ENCODE measurements at places on chromosomes 7 and 10.

DNA sequence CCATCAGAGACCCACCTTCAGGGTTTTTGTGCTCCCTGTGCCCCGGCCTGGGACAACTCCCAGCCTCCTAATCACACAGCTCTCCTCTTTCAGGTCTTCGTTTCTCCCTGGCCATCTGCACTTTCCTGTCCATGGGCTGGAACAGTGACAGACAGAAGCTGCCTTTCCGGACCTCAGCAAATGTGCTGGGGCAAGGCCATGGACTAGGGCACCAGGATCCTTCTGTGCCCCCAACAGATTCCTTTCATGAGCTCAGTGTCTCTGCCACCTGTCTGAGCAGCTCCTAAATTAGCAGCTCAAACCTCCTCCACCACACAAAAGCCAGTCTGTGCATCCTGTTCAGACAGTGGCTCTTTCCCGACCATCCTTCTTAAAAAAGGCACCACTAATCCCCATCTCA is 41.9 kb upstream of the FRMD4A start:
- no peak for DNase-seq

DNA sequence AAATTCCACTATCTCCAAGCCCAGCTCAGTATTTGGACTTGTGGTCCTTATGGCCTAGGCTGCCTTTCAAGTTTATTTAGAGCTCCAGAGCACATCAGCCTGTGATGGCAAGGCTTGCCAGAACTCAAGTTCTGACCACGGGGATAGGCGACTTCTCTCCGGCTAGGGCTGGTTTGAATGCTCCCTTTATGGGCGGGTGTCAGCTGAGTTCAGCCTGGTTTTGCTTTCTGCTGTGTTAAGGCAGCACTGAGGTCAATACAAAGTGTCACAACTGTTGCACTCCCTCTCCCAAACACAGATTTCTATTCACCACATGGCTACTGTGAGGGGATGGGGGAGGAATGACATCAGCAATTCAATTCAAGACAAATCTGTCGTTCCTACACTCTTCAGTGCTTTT is 318.1 kb upstream of the MYO3A start:
- DNase-seq, result no peak

DNA sequence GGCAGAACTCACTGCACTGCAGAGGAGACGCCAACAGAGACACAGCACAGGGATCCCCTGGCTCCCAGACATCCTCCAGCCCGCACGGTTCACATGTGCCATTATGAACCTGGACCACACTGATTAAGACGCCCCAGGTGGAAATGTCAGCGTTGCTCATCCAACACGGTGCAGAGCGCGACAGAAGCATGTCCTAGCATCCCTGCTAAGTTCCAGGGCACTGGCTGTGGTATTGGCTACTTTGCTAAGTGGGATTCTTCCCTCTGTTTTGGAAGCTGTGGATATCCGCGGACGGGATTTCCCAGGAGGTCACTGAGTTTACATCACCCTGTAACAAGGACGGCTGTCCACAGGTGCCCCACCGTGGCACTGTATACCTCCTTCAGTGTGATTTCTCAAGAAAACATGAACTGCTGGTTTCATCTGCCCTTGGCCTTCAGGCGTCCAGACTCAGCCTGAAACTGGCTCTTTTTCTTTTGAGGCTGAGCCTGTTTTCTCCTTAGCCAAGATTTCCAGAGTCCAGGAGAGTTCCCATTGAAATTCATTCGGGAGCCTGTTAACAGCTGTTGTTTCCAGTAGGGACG is 324.0 kb downstream of the WDR37 start:
- DNase-seq, result no peak

DNA sequence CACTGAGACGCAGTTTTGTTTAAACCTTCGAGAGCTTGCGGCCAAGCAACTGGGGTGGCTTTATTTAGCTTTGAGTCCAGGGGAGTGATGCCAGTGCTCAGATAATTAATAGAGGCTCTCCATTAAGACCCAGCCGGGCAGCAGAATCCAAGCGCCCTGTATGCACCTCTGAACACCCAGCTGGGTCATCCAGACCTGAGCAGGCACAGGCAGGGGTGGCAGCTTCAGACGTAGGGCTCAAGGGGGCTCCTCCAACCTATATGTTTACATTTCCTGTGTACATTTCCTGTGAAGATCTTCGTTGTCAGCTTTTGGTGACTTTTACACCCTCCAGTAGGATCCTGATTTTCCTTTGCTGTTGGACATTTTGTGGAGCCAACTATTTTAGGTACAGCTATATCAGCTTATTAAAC is 719.5 kb downstream of the LRMDA start:
- no peak for DNase-seq

DNA sequence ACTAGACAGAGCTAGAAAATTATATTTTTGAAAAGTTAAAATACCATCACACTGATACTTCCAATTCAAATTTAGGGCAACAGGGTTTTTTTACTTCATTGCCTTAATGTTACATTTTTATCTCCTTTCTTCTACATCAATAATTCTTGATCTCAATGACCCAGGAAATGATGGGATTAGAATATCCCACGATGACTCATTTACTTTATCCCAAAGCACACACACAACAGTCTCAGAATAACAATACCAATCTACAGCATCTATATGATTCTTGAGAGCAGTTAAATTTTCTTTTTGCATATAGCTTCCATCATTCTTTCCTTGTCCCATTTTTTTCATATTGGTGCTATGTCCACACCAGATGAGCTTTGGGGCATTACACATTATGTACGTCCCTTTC is 98.4 kb upstream of the EEPD1 start:
- no peak for DNase-seq

DNA sequence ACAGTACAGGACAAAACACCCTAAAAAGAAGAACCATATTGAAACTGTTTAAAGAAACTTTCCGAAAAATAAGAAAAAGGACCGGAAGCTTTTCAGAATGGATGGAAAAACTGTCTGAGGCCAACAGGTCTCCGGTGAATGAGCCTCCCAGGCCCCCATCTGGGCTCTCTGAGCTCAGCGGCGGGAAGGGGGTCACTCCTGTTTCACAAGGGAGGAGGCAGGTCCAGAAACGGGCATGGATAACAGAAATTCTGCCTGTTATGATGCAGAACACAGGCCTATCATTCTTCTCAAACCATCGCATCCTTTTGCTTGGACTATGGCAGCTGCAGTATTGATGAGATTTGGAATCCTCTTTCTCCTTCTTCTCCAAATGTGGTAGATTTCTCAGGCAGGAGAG is 58.9 kb upstream of the SHH start:
- DNase-seq, result no peak

GRCh38 chr10:49602380-49603023 is 7.6 kb upstream of the SLC18A3 start:
- DNase-seq, result no peak

DNA sequence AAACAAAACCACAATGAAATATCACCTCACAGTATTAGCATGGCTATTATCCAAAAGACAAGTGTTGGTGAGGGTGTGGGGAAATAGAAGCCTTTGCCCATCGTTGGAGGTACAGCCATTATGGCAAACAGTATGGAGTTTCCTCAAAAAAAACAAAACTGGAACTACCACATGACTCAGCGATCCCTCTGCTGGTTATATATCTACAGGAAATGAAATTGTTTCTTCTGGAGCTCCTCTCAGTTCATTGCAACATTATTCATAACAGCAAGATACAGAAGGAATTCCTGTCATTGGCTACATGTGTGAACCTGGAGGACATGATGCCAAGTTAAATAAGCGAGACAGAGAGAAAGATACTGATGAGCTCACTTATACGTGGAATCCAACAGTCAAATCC is 2.4 kb upstream of the UBE3C start:
- no peak for DNase-seq

DNA sequence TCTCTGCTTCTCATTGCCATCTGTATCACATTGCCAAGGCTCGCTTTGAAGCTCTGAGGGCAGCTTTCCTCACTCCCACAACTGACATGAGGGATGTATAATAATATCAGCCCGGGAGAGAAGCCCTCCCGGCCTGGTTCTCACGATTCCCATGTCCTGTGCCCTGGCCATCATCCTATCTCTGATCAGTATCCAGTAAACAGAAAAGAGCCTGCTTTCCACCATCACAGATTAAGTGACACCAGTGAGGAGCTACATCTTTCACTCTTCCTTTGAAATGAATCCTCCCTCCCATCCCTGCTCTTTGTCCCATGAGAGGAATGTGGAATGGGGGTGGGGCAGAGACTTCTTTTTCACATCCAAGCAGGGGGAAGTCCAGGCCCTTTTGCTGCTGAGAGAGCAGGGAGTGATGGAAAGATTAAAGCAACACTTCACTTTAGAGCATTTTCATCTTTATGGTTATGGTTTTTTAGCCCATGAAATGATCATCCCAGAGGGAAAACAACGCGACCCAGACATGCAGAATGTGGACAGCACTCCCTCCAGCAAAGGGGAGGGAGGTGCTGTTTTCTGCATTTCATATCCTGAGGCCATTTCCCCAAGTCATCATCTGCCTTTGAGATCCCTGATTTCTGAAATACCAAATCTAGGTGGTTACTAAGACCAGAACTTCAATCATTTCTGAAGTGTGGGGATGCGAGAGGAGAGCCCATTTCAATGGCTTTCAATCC is 84.6 kb upstream of the LYZL1 start:
- no peak for DNase-seq

- DNase-seq, result no peak
These were observed 234.2 kb upstream of the FZD8 start for GRCh38 chr10:35876248-35876647.

DNA sequence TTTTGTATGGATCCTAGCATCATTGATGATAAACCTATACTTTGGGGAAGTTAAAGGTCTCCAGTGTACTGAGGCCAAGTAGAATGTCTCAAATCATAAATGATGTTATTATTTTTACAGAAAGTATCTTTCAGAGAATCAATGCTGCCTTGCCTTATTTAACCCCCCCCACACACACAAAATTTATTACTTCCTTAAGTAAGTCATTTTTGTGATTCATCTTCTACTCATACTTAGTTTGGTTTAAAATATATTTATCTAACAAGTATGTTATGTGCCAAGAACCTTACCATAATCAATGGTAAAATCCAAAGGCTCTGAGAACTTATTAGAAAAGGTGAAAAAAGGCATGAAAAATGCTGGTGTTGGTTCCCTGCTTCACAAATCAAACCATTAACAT is 18.8 kb upstream of the CLDN12 start:
- no peak for DNase-seq

- no peak for DNase-seq
These were observed 17.3 kb downstream of the IL2RA start for GRCh38 chr10:6044751-6045313.

DNA sequence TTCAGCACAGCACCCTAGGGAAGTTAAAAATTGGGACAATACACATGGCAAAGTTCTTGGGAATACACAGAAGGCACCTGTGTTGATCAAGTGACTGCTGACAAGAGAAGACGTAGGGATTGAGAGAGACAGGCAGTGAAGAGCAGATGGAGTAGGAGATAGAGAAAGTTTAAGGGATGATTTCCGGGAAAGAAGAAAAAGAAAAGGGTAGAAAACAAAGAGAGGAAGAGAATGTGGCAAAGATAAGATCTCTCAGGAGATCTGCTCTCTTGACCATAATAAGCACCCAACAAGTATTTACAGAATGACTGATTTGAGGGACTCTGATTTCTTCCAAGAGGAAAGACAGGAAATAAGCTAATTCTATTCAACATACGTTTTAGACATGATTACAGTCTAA is 15.1 kb upstream of the RALA start:
- DNase-seq, result no peak

GRCh38 chr10:30600005-30600404 is 29.5 kb downstream of the LYZL2 start:
- DNase-seq, result no peak

DNA sequence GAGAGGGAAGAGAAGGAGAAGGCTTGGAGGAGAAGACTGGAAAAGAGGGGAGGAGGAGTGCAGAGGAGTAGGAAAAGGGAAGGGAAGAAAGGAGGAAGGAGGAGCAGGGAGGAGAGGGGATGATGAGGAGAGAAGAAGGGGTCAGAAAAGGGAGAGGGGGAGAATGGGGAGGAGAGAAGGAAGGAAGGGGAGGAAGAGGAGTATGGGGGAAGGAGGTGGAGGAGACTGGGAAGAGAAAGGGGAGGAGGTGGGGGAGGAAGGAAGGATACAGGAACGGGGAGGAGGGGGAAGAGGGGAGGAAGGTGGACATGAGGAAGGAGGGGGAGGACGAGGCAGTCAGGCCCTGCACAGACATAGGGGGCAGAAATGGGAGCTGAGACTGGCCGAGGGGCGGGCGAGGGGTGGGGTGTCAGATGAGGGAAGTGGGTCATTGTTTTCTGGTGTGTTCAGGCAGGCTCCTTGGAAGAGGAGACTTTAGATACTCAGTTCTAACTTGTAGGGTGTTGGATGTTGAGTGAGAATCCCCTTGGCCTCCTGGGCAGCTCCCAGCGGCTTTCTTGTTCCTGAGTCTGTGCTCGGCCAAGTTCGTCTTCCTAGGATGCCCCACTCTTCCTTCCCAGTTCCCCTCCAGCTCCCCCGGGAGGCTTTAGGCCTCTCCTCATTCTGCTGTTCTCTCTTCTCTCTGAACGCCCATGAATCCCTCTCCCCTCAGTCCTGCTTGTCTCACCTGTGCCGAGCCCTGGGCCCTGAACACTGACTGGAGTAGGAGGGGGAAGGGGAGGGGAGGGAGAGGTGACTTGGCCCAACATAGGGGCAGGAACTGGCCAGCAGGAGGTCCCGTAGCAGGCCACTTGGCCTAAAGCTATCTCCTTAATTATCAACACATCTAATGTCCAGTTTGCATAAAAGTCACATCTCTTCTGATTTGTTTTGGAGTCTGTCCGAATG is 12.8 kb upstream of the CRHR2 start:
- DNase-seq, result no peak

DNA sequence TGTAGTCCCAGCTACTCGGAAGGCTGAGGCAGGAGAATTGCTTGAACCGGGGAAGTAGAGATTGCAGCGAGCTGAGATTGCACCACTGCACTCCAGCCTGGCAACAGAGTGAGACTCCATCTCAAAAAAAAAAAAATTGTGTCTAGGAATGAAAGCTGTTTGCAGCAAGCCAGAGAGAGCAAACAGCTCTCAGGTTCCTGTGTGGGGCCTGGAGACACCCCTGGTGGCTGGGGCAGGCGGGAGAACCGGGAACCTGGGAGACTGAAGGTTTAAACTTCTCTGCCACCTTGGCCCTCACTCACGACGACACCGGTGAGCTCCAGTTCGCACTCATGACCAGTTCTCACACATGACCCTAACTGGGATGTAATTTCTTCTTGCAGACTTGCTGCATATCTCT is 13.2 kb upstream of the UNCX start:
- no peak for DNase-seq

GRCh38 chr7:139681463-139681755 is 96.4 kb downstream of the HIPK2 start:
- DNase-seq, result no peak

DNA sequence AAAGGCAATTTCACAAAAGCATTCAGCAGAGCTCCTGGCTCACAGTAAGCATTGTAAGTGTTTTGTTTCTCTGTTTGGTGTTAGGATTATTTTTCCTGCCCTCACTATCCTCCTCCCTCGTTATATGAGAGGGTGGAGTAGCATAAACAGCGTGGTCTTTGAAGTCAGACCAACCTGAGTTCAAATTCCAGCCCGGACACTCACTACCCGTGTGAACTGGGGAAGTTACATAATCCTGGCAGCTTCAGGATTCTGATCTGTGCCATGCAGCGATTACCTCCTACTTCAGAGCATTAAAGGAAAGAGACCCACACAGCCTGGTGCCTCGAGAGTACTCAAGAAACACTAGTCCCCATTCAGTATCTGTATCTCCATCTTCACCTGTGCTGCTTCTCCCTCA is 386.5 kb downstream of the INHBA start:
- no peak for DNase-seq

- no peak for DNase-seq
These were observed 177.3 kb downstream of the TCF7L2 start for GRCh38 chr10:113127261-113127900.

- DNase-seq, result no peak
These were observed 7.3 kb downstream of the ZMIZ2 start for GRCh38 chr7:44755698-44756627.

- DNase-seq, result no peak
These were observed 39.9 kb upstream of the WNT16 start for GRCh38 chr7:121288894-121289293.

Measured in stimulated activated CD4-positive, alpha-beta T cell treated with anti-CD3 and anti-CD28 coated beads, Interleukin-12 subunit alpha, Interleukin-12 subunit beta, amount 100 ng/mL, for 4 hours (primary cell).